ENCODE measurements at places on chromosomes 4 and X.

DNA sequence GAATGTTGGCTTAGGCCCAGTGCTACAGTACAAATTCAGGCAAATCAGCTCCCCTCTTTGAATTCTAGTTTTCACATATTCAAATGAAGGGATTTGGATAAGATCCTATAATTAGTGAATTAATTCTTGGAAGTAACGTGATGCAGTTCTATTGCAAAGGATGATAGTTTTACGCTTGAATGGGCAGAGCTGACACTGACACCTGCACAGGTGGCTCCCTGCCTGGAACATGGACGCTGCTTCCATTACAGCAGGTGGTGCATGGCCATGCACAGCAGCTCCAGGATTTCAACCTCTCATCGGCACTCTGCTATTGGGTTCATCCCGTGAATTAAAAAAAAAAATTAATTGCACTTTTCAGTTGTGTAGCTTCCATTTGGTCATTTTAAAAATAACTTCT, 28.4 kb upstream of the RPS6KA6 start:
- DNase-seq: no peak

- DNase-seq: no peak
Observed at GRCh38 chr4:99024481-99025275, 29.2 kb downstream of the METAP1 start.

GRCh38 chr4:124712372-124713184, at the start of gene ANKRD50:
Gene ANKRD50 (minus strand): TSS chr4:124712732. CDS start chr4:124710511, 2,221 bp downstream.
- peak; percentile 93 for DNase-seq

GRCh38 chr4:175927121-175927520, 115.1 kb upstream of the GPM6A start:
- peak; percentile 16 for DNase-seq

DNA sequence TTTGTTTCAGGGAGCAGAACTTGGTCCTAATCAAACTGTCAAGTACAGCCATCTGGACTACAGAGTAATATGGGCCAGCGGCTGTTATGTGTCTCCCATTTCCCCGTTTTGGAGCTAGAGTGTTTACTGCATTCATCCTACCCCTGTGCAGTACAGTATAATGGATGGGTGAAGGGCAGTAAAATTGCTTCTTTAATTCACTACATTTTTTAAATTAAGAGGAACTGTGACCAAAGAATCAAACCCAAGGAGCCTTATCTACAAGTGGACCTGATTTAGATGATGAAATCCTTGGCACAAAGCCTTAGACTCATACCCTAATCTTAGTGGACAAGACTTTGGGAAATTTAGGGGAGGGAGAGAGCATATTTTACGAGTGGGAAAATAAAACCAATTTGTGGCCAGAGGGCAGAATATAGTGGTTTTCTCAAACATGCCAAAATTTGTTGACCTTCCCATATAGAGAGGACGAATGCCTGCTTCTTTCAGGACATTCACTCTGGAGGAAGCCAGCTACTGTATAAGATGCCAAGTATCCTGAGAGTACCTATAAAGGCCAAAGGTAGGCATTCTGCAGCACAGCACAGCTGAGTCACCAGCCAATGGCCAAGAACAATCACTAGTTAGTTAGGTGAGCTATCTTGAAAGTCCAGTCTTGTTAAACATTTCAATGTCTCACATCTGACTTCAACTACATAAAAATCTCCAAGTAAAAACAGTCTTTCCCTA, 253.8 kb upstream of the KCNIP4 start:
- DNase-seq: no peak
